Ureter (tissue), 1 donor: ENCODE measurements at places on chromosomes 7 and 10. TPM values are rescaled to one million over a fixed set of nuclear protein-coding genes. Genes with fewer than 3 reads are reported as not detected.

MRC1 gene
- 13.1 TPM for total RNA-seq

TES gene
- total RNA-seq = 74.3 TPM

CADPS2 gene
- 25.8 TPM for total RNA-seq

PFKFB3 gene
- total RNA-seq = 62.2 TPM

CHST3 gene
- total RNA-seq = 13.2 TPM

TET1 gene
- 4.8 TPM for total RNA-seq

STK31 gene
- total RNA-seq = 2.5 TPM

- no peak for DNase-seq
These were observed 7.5 kb downstream of the SAR1A start for GRCh38 chr10:70162892-70163201.

DNA sequence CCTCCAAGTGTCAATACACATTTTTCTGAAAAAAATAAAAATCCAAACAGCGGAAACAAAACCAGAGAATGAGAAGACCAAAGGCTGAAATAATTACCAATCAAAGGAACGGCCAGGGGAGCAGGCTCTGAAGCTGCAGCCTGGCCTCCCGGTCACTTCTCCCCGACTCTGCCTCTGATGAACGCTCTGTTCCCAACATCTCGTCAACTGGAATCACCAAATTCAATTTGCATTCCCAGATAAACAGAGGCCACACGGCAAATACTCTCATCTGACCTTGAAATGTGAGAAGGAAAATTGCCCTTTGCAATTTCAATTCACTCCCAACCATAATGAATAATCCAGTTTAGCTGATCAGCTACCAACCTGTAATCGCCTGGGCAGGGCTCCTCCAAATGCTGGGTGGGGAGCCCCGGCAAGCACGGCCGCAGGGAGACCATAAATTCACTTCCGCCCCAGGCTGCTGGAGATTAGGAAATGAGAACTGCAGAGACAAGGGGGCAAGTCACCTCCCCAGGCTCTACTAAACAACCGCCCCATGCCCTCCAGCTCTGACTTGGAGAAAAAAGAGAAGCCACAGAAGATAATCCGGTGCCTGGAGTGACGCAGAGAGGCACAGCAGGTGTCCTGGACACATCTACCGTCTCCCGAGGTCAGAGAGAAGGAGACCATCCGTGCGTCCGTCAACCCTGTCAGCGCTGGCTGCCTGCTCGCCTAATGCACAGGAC lies 153.2 kb downstream of the MAD1L1 start:
- DNase-seq = no peak

- DNase-seq = no peak
These were observed 21.9 kb downstream of the LRRC17 start for GRCh38 chr7:102934701-102935100.
